ENCODE measurements at places on chromosomes 4 and X.

- DNase-seq: no peak
These were observed 96.1 kb upstream of the VCX start for GRCh38 chrX:7746856-7747255.

DNA sequence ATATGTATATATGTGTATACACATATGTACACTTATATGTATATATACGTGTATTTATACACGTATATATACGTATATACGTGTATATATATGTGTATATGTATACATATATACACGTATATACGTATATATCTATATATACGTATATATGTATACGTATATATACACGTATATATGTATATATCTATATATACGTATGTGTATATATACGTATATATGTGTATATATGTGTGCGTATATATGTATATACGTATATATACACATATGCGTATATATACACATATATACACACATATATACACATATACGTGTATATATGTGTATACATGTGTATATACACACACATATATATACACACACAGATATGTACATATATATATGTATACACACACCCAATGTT is 348.0 kb upstream of the LCORL start:
- no peak for DNase-seq

DNA sequence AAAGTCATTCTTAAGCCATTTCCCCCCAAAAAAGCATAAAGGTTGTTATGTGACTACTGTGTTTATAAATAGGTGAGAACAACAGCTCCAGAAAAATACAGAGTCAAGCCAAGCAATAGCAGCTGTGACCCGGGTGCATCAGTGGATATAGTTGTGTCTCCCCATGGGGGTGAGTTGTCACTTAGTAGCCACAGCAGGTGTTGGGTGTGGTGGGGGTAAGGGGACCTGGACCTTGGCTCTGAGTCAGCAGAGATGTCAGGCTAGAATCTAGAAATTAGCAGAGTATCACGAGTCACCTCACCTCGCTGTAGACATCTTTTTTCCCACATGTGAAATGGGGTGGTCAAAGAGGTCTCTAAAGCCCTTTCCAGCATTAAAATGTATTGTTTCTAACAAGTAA is 42.4 kb downstream of the MOSPD2 start:
- DNase-seq: no peak

DNA sequence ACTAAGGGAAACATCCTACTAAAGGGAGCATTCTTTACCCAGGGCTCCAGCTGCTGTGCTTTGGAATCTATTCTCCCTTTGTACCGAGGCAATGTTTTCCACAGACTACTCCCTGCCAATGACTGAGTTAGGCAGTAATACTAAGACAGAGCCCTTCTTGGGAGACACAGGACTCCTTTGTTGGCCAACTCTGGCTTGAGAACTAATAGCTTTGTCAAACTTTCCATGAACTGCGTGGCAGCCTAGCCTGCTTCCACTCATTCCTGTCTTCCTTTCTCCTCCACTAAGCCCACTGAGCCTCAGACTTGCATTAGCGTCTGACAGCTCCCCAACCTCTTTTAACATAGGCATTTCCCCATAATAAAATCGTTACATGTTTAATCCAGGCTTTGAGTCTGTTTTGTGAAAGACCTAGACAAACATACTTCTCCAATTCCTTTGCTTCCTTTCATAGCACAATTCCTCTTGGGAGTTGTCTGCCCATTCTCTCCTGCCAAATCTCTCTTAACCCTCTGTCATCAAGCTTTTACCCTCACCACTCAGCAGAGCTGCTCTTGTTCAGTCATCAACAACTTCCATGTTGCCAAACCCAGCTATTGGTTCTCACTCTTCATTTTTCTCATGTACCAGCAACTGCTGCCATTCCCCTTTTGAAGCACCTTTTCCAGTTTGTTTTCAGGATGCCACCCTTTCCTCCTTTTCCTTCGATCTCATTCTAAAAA is 300.3 kb upstream of the IGFBP7 start:
- DNase-seq: no peak

GRCh38 chrX:42604302-42604701 is 173.7 kb downstream of the PPP1R2C start:
- DNase-seq: no peak

DNA sequence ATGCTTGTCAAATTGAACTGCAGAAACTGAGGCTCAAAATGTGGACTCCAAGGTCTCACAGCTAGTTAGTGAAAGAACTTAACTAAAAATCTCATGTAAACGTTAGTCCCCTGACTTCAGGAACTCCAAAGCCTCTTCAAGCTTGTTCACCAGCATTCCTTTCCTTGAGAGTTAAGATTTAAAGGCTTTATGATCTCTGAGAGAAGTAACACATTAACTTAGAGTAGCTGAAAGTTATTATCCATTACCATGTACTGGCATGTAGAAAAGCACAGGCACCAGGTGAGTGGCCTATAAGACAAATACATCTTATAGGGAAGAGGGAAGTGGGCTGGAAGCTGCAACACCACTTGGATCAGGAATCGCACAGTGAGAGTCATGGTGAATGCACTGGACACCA is 15.3 kb downstream of the PARM1 start:
- DNase-seq: no peak

DNA sequence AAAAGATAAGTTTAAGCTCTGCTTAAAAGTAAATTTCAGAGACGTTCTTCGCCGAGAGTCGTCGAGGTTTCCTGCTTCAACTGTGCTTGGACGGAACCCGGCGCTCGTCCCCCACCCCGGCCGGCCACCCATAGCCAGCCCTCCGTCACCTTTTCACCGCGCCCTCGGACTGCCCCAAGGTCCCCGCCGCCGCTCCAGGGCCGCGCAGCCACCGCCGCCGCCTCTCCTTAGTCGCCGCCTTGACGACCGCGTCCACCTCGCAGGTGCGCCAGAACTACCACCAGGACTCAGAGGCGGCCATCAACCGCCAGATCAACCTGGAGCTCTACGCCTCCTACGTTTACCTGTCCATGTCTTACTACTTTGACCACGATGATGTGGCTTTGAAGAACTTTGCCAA is 70.8 kb downstream of the FMR1NB start:
- no peak for DNase-seq

GRCh38 chr4:81549984-81550383 is 78.3 kb upstream of the RASGEF1B start:
- no peak for DNase-seq

DNA sequence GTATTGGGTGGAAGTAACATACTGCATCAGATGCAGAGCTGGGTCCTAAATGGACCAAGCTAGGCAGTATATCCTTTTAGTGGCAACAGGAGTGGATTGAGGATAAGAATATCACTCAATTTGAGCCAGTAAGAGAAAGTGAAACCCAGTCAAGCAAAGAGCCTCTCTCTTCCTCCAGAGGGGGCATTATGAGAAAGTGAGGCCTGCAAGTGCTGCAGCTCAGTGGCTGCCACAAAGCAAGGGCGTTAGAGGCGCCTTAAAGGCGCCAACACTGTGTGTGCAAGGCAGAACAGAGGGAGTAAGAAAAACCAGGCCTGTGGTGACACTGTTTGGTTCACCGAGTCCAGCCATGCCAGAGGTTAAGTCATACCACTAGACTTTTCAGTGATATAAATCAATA is 17.5 kb downstream of the STX18 start:
- peak; percentile 70 for DNase-seq

- no peak for DNase-seq
These were observed 17.8 kb downstream of the SMARCAD1 start for GRCh38 chr4:94225449-94225848.

Measured in CD4-positive, alpha-beta T cell (primary cell).